Activated naive CD4-positive, alpha-beta T cell treated with Interleukin-2 at 50 U/mL for 16 hours (primary cell): ENCODE measurements at places on chromosomes 16 and 17.
A peak's percentile ranks its signal among the peaks of the same experiment; 100 is the strongest.

- no peak for DNase-seq
Observed at GRCh38 chr17:74740641-74741387, 3.8 kb downstream of the RAB37 start.

DNA sequence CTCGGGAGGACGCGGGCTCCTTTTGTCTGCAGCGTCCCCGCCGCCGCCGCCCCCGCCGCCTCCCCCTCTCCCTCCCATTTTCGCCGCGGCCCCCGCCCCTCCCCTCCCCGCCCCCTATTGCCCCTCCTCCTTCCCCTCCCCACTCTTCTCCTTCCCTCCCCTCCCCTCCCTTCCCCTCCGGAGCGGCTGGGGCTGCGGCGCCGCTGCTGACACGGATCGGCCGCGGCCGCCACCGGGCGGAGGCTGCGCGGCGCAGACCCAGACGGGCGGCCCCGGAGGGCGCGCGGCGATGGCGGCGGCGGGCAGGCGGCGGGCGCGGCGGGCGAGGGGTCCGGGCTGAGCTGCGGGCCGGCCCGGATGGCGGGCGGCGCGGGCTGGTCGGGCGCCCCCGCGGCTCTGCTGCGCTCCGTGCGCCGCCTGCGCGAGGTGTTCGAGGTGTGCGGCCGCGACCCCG is at the start of gene RAB11FIP4:
TSS of gene RAB11FIP4 (plus strand) at position 180 of the 454 bp plus-strand sequence. CDS start at position 358, 178 bp downstream.
- no peak for DNase-seq

GRCh38 chr16:19883296-19883965 is 1.2 kb downstream of the GPRC5B start:
- DNase-seq, result no peak

- no peak for DNase-seq
Observed at GRCh38 chr16:58109330-58109729, 19.9 kb downstream of the CFAP20 start.

DNA sequence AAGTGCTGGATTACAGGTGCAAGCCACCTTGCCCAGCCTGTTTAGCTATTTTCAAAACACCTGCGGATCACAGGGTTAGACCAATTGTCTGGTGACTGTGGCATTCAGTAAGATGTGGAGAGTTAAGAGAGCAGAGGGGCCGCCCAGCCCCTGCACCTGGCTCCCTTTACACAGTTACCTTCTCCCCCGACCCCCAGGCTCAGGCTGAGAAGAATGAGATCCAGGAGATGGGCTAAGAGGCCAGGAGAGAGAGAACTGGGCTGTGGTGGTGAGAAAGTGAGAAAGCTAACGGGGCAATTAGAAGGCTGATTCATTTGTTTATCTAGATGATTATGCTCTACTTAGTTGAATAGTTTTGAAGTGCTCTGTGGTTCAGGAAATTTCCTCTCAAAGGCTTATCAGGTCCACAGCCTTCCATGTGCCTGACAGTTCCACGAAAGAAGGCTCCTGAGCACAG is 67.8 kb upstream of the AXIN2 start:
- DNase-seq, result no peak

DNA sequence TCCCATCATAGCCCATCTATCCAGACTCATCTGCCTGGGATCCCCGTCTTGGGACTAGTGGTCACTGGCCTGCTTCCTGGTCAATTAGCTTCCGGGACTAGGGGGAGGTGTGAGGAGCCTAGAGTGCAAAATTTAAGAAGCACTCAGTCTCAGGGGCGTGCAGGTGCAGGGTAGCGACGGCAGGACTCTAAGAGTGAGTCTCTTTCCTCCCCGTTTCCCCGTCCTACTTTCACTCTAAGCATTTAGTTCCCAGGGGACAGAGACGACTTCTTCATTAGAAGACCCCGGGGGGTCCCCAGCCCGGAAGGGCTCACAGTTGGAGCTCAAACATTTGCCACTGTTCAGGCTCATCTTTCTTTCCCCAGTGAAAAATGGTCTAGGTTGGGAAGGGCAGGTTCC is 677 bp upstream of the ZNHIT3 start:
- DNase-seq, result no peak

DNA sequence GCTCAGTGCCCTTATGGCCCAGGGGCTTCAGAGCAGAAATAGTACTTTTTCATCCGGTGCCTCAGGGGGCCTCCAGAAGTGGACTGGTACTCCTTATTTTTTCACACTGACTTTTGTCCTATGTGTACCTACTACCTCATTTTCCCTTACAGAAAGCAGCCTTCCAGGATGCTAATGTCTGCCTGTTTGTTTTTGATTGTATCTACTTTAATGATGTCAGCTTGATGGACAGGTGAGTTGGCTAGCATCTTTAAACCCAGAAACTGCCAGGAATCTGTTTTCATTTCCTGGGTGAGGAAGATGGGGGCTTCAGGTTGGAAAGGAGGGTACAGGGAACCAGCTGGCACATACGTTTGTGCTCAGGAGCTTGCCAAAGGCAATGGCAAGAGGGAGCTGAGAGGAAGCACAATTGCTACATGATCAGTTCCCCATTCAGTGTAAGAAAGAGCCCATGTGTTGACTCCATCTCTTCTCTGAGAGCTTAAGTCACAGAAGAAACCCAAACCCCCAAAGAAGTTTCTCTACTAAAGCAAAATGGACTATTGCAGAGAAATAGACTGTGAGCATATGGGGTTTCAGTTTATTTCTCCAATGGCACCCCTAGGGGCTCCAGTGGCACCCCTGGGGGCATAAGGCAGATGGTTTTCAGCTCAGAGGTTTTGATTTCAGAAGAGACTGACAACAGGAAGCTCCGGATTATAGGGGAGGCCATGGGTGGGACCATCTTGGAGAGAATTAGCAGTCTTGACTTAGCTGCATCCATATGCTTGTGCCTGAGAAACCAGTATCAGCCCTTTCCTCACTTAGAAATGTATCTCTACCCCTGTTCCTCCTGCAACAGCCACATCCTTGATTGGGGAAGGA is 16.3 kb downstream of the LIG3 start:
- no peak for DNase-seq

GRCh38 chr17:10842658-10843057 is 4.8 kb upstream of the PIRT start:
- no peak for DNase-seq

- DNase-seq, result no peak
Observed at GRCh38 chr17:37103231-37103630, 154.5 kb downstream of the AATF start.

GRCh38 chr16:22098405-22099255 is 6.3 kb downstream of the VWA3A start:
- DNase-seq, result no peak

GRCh38 chr16:9125658-9126505 is 34.4 kb downstream of the HAPSTR1 start:
- DNase-seq, result no peak

DNA sequence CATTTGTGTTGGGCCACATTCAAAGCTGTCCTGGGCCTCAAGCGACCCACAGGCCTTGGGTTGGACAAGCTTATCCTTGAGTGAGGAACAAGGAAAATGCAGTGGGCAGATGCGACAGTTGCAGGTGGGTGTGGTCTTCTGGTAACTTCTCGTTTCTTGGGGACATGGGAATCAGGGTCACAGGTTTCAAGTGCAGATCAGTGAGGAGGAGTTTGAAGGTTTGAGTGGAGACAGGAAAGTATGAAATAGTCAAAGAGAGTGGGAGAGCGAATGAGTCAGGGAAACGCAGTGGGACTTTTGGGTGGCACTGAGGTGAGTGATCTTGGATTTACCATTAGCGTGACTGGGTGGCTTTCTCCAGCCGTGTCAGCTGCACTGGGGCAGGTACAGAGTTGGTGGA is 15.4 kb upstream of the CCL22 start:
- DNase-seq, result no peak

GRCh38 chr17:40697297-40697696 is 6.3 kb downstream of the KRT24 start:
- DNase-seq, result no peak

GRCh38 chr17:77218902-77219301 is 78.1 kb downstream of the SEC14L1 start:
- no peak for DNase-seq

GRCh38 chr17:15513856-15514459 is 46.5 kb upstream of the CDRT4 start:
- DNase-seq, result no peak

GRCh38 chr17:27808628-27809027 is 8.3 kb upstream of the NOS2 start:
- DNase-seq, result peak; percentile 16

- no peak for DNase-seq
Observed at GRCh38 chr17:44149750-44150329, 8.1 kb downstream of the HROB start.

- no peak for DNase-seq
Observed at GRCh38 chr17:79625706-79626105, 14.9 kb upstream of the RBFOX3 start.

- DNase-seq, result no peak
Observed at GRCh38 chr16:56068816-56069215, 122.5 kb upstream of the GNAO1 start.

- no peak for DNase-seq
Observed at GRCh38 chr17:82399041-82399441, 19.1 kb upstream of the HEXD start.

DNA sequence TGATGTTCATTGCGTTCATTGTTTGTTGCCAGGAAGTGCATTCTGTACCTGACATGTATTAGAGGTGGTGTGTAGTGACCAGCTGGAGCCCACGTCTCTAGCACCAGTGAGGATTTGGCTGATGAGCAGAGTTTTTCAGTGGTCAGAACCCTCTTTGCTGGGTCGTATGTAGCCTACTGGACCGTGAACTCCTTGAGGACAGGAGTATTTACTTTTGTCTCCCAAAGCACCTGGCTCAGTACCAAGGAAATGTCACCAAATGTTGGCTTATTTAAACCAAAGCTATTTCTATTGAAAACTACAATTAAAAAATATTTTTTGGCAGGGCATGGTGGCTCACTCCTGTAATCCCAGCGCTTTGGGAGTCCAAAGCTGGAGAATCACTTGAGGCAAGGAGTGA is 262.7 kb downstream of the SNX29 start:
- DNase-seq, result no peak

DNA sequence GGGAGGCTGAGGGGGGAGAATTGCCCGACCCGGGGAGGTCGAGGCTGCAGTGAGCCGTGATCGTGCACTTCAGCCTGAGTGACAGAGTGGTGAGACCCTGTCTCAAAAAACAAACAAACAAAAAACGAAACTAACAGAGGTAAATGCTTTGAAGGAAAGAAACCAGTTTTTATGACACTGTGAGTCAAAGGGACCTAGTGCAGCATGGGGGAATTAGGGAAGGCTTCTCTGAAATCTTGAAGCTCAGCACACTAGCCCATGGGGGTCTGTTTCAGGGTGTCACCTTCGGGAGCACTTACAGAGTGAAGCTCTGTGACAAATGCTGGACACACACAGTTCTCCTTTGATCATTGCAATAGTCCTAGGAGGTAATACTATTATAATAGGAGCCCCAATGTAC is 16.6 kb downstream of the ITPRIPL2 start:
- no peak for DNase-seq

GRCh38 chr17:4945176-4945943 is 3.0 kb downstream of the PFN1 start:
- DNase-seq, result peak; percentile 89

- DNase-seq, result peak; percentile 84
Observed at GRCh38 chr17:81119223-81120148, 45.8 kb upstream of the PVALEF start.

DNA sequence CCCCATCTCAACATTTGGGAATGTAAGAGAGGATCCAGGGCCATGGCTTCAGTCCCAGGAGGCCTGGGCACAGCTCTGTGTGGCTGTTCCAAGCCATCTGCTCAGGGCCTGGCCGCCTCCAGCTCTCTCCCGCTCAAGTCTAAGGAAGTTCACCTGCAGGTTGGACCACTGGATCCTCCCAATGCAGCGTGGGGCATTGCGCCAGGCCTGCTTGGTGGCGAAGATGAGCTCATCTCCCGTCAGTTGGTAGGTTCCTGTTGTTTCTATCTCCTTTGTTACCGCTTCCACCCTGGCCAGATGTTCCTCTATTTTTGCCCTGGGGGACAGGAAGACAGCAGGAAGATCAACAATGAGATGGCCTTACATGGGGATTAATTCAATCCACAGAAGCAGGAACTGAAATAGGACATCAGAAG is 17.5 kb downstream of the NOS2 start:
- no peak for DNase-seq

GRCh38 chr17:73625991-73626673 is 18.1 kb downstream of the SDK2 start:
- DNase-seq, result no peak

- no peak for DNase-seq
Observed at GRCh38 chr17:4851084-4851483, 17.9 kb downstream of the MINK1 start.

DNA sequence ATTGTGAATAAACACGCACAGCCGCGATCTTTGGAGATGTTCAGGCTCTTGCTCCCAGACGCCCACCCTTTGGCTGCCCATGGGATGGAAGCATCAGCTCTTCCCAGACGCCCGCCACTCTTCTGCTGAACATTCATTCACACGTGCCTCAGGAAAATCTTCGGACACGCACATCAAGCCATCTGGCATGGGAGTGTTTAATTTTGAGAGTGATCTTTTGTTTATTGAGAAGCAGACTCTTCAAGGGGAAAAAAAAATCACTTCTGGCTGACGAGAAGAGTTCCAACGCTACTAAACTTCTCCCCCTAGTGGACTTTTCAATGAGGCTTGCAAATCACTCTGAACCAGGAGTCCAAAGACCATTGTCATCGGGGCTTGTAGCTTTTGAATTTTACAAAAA is 62.0 kb upstream of the NUDT7 start:
- no peak for DNase-seq

GRCh38 chr17:29120433-29120832 is 59.8 kb downstream of the MYO18A start:
- DNase-seq, result no peak

DNA sequence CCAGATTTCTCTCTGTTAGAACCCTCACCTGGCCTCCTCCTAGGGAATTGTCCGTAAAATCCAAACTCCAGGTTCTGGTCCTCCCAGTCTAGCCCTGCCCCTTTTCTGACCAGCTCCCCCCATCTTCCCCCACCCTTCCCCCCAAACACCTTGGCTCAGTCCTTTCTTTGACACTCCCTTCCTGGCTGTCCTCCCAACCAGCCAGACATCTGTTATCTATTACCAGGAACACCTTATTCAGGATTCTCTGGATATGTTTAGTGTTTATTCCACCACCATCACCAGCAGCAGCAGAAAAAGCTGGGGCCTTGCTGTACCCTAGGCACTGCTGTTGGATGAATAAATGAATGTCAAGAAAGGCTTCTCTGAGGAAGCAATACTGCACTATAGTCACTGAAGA is 4.0 kb upstream of the CMTM3 start:
- no peak for DNase-seq

DNA sequence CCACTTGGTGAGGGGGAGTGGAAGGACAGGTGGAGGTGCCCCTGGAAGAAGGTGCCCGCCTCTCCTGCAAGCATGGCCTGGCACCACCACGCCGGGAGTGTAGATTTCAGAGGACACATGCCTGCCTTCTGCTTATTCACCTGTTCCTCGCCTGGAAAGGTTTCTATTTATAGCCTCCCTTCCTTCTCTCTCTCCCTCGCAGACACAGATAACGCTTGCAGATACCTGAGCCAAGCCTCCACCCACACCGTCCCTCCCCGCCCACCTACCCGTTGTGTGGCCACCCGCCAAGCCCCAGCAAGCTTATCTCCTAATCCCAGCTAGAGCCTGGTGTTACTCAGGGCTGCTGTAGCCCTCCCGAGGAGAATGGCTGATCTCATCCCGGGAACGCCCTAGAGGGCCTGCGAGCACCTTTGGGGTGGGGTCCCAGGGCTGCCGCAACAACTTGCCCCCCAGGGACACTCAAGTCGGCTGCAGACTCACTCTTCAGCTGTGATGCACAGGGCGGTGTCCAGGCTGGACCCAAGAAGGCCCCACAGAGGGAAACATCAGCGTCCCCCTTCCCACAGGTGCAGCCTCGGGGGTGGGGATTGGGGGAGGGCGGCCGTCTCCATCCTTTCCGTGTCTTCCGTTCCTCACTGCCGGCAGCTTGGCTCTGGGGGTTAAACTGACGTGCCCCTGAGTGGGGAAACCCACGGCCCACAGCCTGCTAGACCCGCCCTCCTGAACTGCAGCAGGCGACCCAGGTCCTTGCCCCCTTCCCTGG is 1.9 kb upstream of the SNAI3 start:
- no peak for DNase-seq
